ENCODE measurements at places on chromosomes 12 and 14.

DNA sequence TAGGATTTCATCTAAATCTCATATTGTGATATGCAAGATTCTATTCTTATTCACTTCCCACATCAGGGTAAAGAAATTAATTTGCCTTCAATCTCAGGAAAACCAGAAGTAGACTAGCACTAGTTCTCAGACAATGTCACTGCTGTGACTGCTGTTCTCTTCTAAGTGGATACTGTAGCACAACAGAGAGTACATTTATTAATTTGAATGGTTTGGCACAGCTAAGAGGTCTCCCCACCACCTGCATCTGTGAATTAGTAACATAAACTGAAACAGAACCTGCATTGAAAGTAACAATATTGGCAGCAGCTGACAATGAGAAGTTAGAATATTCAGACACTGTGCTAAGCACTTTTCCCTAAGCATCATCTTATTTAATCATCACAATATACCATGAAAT, 253.1 kb downstream of the PDZRN4 start:
- H3K4me3 ChIP-seq, result no peak overlapping the region
- no peaks in the 10 kb centered on the region for H3K4me1 ChIP-seq
- no peaks in the 10 kb centered on the region for H3K36me3 ChIP-seq
- H3K27ac ChIP-seq, result no peak overlapping the region
- H3K27me3 ChIP-seq, result no peaks in the 10 kb centered on the region
- no peak for DNase-seq

- no peak for DNase-seq
- H3K36me3 ChIP-seq, result no peaks in the 10 kb centered on the region
- no peak overlapping the region for H3K4me3 ChIP-seq
- H3K27ac ChIP-seq, result no peak overlapping the region
- no peaks in the 10 kb centered on the region for H3K27me3 ChIP-seq
Observed at GRCh38 chr12:84470361-84470760, 442.2 kb downstream of the SLC6A15 start.

GRCh38 chr12:120971299-120972180, 6.8 kb upstream of the HNF1A start:
- DNase-seq, result peak; percentile 29
- H3K27ac ChIP-seq, result no peak overlapping the region
- no peak overlapping the region for H3K4me3 ChIP-seq
- H3K4me1 ChIP-seq, result no peaks in the 10 kb centered on the region
- no peaks in the 10 kb centered on the region for H3K36me3 ChIP-seq

DNA sequence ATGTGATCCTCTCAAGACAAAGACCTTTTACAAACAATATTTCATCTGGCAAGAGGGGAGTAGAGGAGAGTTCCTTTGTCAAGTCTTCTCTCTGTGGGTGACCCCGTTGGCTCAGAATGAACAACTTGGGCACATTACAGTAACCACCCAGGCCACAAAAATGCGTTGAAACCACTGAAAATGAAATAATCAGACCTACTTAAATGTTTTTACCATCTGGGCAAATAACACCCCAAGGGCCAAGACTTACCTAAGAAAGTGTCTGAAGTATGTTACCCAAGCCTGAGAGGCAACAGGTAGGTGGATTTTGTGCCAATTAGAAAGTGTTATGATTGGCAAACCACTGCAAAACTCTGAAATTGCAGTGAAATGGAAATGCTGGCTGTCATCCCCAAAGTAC, 1.3 kb downstream of the TC2N start:
- H3K4me3 ChIP-seq, result no peak overlapping the region
- H3K27me3 ChIP-seq, result peaks cover 18% of the 10 kb centered on the region
- H3K27ac ChIP-seq, result no peak overlapping the region

Measured in astrocyte (in vitro differentiated cells and primary cell).